ENCODE measurements at places on chromosomes 5 and 9. TPM values are rescaled to one million over a fixed set of nuclear protein-coding genes. Genes with fewer than 3 reads are reported as not detected.

GRCh38 chr9:133027134-133027533, 3.7 kb upstream of the GTF3C5 start:
- H3K4me3 ChIP-seq: no peak overlapping the region
- H3K4me1 ChIP-seq: no peaks in the 10 kb centered on the region
- no peaks in the 10 kb centered on the region for H3K27me3 ChIP-seq
- H3K27ac ChIP-seq: no peak overlapping the region
- H3K36me3 ChIP-seq: no peaks in the 10 kb centered on the region

GRCh38 chr9:121328876-121329681, 41.0 kb downstream of the STOM start:
- H3K27me3 ChIP-seq: no peaks in the 10 kb centered on the region
- no peaks in the 10 kb centered on the region for H3K4me1 ChIP-seq
- DNase-seq: no peak
- no peak overlapping the region for H3K4me3 ChIP-seq
- H3K36me3 ChIP-seq: peaks cover 22% of the 10 kb centered on the region

DNA sequence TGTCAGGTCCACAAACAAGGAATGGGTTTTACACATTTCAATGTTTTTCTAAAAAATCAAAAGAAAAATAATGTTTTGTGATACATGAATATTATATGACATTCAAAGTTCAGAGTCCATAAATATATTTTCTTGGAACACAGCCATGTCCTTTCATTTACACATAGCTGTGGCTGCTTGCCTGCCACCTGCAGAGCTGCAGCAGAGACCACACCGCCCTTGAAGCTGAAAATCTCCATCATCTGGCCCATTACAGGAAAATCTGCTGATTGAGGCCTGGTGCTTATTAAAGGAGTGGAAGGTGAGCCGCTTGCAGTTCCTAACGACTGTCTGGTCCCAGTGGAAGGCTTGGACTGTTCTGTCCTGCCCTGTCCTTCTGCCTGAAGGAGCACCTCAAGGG, 232.6 kb upstream of the ADAMTS16 start:
- H3K4me1 ChIP-seq: no peaks in the 10 kb centered on the region
- no peaks in the 10 kb centered on the region for H3K36me3 ChIP-seq
- H3K27me3 ChIP-seq: peaks cover 9% of the 10 kb centered on the region
- DNase-seq: no peak
- no peak overlapping the region for H3K27ac ChIP-seq

GRCh38 chr5:85605381-85605780, 1012.4 kb upstream of the COX7C start:
- H3K27ac ChIP-seq: no peak overlapping the region
- H3K27me3 ChIP-seq: no peaks in the 10 kb centered on the region
- H3K4me1 ChIP-seq: peaks cover 4% of the 10 kb centered on the region

The SLC6A3 gene
- total RNA-seq: not detected

The ZCCHC9 gene
- 21.2 TPM for total RNA-seq

The FAM221B gene
- total RNA-seq: not detected

The TYRP1 gene
- 0.94 TPM for total RNA-seq

The CSF1R gene
- total RNA-seq: not detected
